Mesothelial cell of epicardium (in vitro differentiated cells): ENCODE measurements at places on chromosomes 7 and 10.

DNA sequence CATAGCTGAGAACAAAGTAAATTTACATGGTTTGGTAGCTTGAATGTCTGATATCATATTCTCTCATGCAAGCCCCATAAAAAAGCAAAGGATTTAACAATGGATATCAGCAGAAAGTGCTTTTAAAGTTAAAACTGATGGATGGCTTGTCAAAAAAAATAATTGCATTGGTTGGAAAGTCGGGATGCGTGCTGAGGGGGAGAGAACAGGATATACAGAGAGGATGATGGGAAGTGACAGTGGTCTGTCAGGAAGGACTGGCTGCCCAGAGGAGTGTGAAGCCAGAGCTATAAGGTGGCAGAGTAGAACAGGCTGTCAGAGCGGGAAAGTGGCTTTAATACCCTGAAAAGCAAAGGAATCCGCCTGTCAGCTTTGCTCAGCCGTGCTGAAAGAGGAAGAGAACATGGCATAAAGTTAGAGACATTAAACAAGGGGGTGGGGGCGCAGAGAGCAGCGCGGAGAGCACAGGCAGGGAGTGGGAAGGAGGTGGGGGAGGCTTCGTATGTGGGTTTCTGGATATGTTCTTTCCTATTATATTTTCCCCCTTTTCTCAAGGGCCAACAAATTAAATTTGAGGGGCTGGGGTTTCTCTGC lies 493.0 kb downstream of the LRMDA start:
- DNase-seq: no peak

- peak; percentile 61 for DNase-seq
These were observed 511 bp upstream of the NRP1 start for GRCh38 chr10:33334805-33335550.

DNA sequence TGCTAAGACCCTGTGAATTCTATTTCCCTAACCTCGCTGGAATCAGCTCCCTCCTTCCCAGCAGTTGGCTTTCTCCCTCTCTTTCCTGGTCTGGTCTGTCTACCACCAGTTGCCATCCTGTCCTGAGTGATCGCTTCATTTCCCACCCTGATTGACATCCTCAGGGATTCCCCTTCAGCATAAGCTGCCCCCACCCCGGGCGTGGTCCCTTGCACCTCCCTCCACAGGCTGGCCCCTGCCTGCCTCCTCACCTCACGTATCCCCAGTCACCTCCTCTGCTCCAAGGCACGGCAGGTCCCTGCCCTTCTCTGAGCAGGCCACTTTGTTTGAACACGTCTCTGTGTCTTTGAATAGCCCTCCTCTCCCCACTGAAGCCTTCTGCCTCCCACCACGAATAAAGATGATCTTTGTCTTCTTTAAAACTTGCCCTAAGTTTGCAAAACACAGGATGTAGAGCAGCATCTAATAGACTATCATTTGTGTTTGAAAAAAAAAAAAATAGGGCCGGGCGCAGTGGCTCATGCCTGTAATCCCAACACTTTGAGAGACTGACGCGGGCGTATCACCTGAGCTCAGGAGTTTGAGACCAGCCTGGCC lies 233.5 kb downstream of the CUX1 start:
- DNase-seq: no peak

DNA sequence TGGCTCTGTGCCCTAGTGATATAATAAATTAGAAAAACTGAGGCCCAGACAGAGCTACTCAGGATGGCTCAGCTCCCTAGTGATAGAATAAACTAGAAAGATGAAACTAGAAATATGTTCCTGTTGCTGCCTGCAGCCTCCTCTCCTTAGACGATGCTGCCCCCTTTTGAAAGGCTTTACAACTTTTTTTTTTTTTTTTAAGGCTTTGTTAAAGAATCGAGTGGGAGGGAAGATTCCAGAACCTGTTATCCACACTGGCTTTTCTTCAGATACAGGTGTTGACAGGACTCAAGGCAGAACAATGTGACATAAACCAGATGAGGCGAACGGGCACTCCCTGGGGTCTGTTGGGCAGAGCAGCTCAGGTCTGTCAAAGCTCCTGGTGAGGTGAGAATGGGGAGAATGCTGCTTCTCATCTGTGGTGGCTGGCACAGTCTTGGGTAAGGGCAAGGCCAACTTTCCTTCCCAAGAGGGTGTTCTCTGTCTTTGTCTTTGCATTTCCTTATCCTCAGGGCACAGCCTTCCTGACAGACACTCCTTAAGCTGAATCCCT lies 175.1 kb downstream of the COBL start:
- no peak for DNase-seq

DNA sequence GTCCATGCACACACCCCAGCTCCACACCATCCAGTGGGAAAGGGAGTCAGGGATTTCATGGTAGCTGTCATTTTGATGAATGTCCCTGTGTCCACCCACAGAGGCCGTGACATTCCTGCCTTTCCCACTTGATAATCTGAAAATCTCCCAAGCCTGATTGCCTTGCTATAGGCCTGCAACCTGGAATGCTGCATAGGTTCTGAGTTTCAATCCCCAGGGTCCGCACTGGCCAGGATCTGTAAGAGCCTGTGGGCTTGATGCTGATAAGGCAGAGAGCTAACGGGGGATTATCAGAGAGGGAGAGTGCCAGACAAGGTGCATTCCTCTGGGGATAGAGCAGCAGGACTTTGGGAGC lies 57.5 kb downstream of the RBM20 start:
- DNase-seq: no peak

- DNase-seq: no peak
These were observed 121.5 kb downstream of the TYW1B start for GRCh38 chr7:72706521-72706920.

- DNase-seq: peak; percentile 54
These were observed 771 bp downstream of the PHYHIPL start for GRCh38 chr10:59177031-59177797.

- DNase-seq: no peak
These were observed 221.6 kb downstream of the DGKI start for GRCh38 chr7:137625197-137625596.

DNA sequence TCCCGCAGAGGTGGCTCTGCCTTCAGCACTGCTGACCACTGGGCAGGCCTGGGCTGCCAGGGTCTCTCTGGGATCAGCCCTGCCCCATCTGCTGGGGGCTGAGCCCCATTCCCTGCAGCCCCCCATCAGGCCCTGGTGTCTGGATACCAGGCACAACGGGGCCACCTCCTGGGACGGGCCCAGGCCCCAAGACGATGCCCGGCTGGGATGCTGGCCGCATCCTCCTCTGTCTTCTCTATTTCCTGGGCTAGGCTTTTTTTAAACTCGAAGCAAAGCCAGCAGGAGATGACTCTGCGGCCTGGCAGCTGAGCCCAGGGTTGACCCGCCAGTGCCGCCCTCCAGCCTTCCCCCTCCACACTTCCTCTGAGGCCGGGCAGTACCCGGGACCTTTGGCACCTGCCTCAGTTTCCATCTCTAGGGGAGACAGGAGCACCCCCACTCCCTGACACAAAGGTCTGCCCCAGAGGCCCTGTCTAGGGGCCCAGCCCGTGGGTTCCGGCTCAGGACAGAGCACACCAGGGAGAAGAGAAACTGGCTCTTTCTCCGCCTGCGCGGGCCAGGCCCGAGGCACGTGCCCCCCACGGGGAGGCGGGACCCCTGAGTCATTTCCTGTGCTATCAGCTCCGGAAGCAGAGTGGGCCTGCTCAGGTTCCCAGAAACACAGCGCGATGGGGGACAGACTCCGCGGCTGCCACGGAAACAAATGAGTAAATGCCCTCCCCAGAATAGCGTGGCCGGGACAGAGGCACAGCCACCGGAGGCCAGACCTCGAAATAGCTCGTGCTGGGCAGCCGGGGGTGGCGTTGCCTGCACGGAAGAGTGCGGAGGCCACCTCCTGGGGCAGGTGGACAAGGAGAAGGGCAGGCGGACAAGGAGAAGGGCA lies 84.6 kb upstream of the PDGFA start:
- DNase-seq: no peak

GRCh38 chr10:119724593-119725516 lies 995 bp upstream of the INPP5F start:
- DNase-seq: no peak

DNA sequence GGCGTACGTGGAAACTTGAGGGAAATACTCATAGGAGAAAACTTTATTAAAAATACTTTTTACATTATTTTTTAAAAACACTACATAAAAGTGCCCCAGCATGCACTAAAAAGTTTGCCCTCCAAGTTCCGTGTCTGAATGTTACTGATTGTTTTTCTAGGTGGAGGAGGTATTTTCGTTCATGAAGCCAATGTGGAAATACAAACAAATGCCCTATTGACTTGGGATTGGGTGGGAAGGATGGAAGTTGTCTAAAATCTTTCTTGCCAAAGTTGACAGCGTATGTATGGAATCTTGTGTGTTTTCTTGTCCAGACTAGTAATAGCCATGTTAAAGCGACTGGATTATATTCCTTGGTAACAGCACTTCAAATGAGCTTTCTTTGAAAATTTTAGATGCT lies 1.2 kb downstream of the PROSER2 start:
- no peak for DNase-seq

DNA sequence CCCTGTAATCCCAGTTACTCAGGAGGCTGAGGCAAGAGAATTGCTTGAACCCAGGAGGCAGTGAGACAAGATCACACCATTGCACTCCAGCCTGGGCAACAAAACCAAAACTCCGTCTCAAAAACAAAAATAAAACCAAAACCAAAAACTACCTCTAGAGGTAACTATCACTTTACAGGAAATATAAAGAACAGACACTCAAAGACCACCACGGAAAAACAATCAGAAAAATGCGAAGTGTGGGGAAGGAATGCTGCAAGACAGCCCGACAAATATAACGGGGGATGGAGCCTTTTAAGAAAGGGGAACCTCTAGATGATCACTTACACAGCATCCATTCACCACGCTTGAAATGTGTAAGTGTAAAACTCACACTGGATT lies 4.3 kb downstream of the HNRNPF start:
- DNase-seq: no peak

GRCh38 chr7:21566094-21566493 lies 23.3 kb downstream of the DNAH11 start:
- no peak for DNase-seq

- no peak for DNase-seq
These were observed 102.3 kb upstream of the PPIF start for GRCh38 chr10:79244841-79245504.
